Stimulated activated CD4-positive, alpha-beta T cell treated with anti-CD3 and anti-CD28 coated beads, Interleukin-12 subunit alpha, Interleukin-12 subunit beta, amount 100 ng/mL, for 48 hours (primary cell): ENCODE measurements at places on chromosomes 11 and 22.

DNA sequence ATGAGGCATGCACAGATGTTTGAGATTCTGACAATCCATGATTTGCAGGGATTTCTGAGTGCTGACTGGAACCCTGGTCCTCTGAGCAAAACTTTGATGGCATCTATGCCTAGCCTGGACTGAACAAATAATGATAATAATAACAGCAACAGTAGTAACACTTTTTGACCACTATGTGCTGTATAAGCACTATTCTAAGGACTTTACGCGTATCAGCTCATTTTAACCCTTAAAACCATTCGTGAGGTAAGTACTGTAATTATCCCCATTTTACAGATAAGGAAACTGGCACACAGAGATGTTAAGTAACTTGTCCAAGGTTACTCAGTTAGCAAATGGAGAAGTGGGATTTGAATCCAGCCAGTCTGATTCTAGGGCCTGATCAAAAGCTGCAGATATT lies 168.4 kb downstream of the C11orf91 start:
- DNase-seq: no peak

GRCh38 chr11:110130642-110131238 lies 37.5 kb downstream of the ZC3H12C start:
- no peak for DNase-seq

DNA sequence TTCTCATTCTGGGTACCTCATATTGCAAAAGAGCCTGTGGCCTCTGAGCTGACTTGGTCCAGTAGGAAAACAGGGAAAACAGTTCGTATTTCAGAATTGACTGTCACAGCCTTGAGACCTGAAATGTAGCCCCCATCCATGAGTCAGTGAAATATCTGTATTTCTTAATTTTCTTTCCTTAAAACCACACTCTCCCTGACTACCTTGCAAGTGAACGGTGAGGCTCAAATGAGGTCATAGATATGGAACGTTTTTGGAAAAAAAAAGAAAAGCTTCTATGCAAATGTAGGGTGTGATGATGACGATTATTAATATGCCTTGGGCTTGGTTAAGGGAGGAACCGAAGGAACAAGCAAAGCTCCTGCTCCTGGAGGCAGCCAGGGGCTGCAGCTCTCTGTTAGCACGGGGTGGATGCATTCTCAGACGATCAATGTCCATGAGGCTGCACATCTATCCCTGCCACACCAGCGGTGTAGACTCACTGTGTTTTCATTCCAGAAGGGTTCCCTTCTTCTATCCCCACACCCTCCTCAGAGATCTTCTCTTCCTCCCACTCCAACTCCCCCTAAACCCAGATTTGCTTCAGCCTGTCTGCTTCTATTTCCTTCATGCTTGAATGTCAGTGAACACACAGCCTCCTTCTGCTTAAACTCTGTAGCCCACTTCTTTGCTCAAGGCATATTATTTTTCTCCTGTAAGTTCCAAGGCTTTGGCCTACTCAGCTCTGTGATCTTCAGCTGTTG lies 29.2 kb upstream of the SCN3B start:
- DNase-seq: no peak

GRCh38 chr11:20056109-20056949 lies 103.9 kb downstream of the DBX1 start:
- no peak for DNase-seq

GRCh38 chr22:47377926-47378560 lies 615.6 kb downstream of the TBC1D22A start:
- no peak for DNase-seq

DNA sequence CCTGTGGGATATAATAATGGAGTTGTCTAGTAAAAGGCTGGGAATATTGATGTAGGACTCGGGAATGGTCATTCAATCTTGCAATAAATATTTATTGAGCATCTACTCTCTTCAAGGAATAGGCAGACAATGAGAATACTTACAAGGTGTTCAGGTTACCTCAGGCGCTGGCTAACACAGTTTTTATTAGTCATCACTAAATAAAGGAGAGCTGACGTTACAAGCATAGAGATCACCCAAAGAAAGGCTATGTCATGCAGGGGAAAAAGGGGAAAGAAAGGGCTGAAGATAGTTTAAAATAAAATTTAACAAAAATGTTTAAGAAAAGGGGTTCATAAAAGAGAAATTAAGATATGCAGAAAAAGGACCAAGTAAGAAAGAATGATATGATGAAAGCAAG lies 15.8 kb upstream of the CTSC start:
- no peak for DNase-seq
